ENCODE measurements at places on chromosomes 7 and 10.
A peak's percentile ranks its signal among the peaks of the same experiment; 100 is the strongest.

GRCh38 chr7:24717247-24717622 is 40.0 kb downstream of the GSDME start:
- DNase-seq: no peak

DNA sequence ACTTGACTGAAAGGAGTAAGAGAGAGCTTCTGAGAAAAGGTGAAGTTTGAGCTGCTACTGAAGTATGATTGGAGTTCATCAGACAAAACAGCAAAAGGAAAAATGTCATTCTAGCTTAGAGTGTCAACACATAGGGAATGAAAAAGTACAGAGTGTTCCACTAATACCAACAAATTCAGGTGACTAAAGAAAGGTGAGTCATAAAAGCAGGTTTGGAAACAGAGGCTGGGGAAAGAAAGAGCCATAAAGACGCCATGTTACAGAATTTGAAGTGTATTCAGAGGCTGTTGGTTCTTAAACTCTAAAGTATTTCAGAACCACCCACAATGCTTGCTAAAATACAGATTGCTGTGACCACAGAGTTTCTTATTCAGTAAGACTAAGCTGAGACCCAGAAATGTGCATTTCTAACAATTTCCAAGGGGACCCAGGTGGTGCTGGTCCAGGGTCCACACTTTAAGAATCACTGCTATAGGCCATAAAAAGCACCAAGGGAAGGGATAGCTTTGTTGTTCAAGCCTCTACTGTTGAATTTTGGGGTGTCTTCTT is 143.1 kb downstream of the ELAPOR2 start:
- no peak for DNase-seq

DNA sequence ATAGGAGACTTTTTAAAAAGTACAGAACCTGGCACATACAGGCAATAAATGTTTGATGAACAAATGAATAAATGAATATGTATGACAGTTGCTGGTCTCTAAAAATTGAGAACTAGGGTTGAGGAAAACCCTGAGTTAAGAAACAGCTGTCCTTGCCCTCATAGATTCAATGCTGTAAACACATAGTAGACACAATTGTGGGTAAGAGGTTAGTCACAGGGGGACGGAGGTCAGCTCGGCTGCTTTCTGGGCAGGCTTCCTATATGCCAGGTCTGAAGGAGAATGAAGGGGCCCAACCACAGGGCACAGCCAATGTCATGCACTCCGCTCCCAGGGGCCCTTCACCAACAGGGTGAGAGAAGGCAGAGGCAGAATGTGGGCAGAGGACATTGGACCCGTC is 143.3 kb upstream of the RSU1 start:
- peak; percentile 45 for DNase-seq

- no peak for DNase-seq
Measured at GRCh38 chr7:151704960-151705635, 171.8 kb downstream of the PRKAG2 start.

DNA sequence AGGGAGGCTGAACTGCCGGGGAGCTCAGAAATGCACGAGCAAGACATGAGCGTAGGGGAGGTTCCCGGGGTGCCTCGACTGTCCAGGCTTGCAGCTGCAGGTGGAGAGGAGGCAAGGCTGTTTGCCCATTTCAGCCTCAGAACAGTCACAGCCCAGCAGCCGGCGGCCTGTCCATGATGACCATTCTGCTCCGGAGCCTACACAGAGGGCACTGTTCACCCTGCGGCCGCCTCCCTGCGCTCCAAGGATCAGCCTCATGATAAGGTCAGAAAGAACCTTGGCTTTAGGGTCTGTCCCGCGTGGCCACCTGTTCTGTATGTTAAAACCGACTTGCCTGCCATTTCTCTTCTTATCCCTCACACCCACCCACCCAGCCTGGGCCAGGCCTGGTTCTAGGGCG is 21.9 kb upstream of the CFAP46 start:
- no peak for DNase-seq

DNA sequence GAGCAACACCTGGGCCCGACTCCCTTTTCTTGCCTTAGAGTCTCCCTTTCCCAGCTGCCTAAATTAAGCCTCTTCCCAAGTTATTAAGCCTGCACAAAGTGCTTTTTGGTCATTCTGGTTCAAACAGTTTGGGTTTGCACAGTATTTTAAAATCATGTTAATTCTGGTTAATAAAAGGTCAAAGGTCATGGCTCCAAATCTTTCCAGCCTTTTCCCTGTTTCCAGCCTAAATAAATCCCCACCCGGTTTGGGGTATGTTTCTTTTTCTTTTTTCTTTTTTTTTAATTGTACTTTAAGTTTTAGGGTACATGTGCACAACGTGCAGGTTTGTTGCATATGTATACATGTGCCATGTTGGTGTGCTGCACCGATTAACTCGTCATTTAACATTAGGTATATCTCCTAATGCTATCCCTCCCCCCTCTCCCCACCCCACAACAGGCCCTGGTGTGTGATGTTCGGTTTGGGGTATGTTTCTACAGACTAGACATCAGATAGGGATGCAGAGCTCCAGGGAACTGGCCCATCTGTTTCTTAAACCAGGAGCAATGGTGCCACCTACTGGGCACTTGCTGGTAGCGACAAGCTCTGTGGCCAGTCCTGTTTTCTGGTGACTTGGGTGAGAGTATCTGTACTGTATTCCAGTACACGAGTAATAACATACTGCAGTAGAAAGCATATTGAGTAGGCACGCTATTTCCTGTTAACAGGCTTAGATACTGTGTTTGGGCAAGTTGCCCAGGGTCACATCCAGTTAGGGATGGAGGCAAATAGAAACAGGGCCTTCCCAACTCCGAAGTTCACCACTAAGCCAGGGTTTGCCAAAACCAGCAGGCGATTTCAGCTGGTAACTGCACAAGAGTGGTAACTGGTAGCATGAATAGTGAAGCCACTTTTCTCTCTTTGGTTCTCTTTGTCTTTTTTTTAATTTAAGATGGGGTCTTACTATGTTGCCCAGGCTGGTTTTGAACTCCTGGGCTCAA is 60.6 kb upstream of the TRIM8 start:
- DNase-seq: peak; percentile 94

DNA sequence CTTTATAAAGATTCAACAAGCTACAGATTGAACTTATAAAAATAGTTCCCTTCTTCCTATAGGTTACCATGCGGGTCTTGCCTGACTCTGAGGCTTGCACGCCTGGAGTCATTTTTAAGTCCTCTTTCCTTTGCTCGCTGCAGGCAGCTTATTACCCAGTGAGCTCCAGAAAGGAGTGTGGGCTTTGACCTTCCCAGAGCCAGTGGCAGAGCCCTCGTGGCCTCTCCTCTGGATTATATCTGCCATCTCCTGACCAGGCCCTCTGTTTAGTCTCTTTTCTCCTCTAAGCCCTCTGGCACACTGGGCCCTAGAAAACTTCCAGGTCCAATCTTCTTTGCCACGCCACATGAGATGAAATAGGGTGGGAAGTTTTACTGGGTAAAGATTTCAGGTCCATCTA is 39.9 kb upstream of the EZH2 start:
- no peak for DNase-seq

- DNase-seq: peak; percentile 82
Measured at GRCh38 chr7:26153823-26154783, 2.1 kb downstream of the NFE2L3 start.

GRCh38 chr7:125061776-125062397 is 132.3 kb upstream of the POT1 start:
- DNase-seq: peak; percentile 58

DNA sequence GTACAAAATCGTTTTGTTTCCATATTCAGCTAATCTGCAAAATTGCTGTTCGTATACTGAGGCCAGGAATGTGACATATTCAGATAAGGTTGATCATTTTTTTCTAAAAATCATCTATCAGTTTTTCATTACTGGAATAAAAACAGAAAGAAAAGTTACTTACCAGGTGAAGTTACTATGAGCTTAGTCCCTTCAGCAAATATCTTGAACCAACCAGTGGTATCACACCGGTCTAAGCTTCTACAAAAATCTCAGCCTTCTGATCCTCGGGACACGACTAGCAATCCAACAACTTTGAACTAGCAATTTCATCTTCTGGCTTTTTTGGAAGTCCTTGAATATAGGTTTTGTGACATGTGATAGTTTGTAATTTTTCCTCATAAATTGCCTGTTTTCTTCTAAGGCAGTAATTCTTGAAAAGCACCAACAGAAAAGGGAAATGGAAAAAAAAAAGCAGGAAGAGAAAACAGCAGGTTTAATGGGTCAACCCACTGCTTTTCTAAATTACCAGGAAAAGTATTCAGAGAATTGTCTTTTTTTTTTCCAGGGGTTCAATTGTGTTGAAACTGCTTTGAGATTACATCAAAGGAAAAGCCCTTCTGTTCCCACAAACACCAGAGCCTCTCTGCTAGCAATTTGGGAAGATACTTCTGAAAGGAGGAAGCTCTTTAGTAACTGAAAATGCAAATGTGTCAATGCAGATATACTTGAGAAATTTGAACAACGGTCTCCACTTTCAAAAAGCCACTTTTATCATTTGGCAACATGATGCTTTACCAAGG is 2.9 kb upstream of the TARP start:
- peak; percentile 85 for DNase-seq

- peak; percentile 69 for DNase-seq
Measured at GRCh38 chr7:44914992-44915607, 29.8 kb upstream of the PURB start.

DNA sequence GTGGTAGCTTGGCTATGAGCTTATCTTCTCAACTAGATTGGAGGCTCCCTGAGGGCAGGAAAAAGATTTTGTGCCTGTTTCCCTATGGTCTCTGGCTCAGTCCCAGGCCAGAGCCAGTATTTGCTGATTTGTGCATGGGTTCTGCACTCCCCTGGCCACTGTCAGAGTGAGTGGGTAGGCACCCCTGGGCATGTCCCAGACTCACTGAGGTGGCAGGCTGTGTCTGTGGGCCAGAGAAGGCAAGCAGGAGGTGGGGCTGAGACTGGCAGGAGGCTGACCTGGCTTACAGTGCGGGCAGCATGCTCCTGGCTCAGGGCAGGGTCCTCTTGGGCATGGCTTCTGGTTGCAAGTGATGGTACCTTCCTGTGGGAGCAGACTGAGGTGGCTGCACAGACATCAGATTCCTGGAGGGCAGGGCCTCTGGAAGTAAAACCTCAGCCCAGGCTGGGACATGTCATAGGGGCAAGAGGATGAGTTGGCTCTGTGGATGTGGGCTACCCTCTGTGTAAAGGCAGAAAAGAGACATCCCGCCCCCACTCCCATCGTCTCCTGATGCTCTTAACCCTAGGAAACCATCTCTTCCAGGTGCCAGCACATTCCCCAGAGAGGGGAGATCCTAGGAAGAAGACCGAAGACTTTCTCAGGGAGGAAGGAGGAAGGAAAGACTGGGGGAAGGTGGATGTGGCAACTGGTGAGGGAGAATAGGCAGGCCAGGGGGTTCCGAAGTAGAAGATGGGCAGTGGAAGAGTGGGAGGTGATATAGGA is 4.3 kb downstream of the KCP start:
- no peak for DNase-seq

DNA sequence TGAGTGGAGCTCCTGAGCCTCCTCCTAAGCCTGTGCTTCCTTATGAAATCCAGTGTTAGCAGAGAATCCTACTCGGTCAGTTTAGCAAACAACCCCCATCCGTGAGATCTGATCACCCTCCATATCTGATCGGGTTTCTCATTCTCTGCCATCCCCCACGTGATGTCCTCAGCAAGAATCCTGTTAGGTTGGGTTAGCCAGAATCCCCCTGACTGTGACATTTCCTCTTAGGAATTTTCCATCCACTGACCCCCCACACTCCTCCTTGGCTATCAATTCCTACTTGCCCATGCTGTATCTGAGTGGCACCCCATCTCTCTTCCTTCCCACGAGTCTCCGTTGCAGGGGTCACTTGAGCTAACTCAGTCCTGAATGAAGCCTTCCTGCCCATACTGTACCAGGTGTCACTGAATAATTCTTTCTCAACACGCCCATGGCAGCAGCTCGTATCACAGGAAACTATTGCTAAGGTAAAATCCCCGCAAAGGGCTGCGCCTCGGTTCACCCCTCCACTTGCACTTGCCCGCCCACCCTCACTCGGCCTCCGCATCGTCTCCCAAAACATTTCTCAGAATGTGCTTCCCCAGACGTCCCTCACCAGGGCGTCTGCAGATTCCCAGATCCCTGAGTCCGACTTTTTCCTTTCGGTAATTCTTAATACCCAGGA is 44.1 kb downstream of the MYOF start:
- peak; percentile 36 for DNase-seq

GRCh38 chr10:59227136-59227673 is 50.8 kb downstream of the PHYHIPL start:
- DNase-seq: no peak

GRCh38 chr10:102744374-102745051 is 765 bp downstream of the WBP1L start:
- DNase-seq: no peak

GRCh38 chr10:93844979-93845626 is 48.7 kb upstream of the SLC35G1 start:
- no peak for DNase-seq

DNA sequence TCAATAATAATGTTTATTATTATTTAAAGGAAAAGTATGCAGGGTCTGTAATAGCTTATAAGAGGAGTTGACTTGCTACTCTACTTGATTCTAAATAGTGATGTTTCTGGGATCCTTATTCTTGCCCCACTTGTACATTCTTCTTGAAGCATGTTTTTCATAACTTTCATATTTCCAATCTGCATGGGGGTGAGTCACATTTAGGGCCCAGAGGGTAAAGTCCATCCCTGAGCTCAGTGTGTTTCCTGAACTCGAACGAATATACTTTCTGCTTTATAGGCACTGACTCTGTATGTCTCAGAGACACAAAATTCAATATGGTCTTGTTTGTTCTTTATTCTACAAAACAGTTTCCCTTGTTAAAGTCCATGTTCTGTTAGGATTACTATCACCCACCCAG is 61.0 kb upstream of the SMIM30 start:
- no peak for DNase-seq

DNA sequence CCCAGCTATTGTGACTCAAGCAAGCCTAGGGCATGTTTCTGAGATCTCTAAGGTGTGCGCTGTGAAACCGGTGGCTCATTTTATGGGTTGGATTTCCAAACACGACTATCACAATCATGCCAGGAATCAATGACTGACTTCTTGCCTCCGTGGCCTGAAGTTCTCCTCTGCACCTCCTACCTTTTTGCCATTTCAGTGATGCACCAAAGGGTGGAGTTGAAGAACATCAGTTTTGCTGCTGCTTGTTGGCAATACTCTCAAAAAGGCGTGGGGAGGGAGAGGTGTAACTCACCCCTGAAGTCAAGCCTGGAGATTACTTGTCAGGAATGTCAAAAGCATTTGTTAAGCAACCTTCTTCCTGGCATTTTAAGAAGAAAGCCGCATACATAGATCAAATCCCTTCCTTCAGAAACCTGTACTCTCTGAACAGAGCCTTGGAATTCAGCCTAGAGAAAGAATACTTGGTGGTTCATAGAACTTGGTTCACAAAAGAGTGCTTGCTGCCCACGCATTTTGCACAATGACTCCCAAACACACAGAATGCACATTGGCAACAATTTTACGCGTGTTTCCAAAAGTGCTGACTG is 41.0 kb downstream of the KIAA1217 start:
- DNase-seq: no peak

- no peak for DNase-seq
Measured at GRCh38 chr7:154918741-154919140, 84.2 kb downstream of the PAXIP1 start.

DNA sequence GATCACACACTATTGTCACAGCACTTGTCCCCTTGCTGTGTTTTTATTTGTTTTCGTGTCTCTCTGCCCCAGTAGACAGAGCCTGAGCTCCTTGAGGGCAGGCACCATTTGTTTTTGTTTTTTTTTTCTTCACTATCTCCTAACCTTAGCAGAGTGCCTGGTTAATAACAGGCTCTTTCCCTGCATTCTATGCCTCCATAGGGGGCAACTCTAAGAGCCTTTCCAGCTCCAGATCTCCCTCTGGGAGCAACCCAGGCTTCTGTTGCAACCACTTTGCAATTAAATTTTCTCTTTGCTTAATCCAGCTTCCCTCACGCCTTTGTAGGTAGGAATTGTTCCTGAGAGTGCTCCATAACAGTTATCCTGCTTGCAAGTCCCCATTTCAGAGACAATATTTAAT is 148.4 kb downstream of the PLXDC2 start:
- no peak for DNase-seq
